ENCODE measurements at places on chromosomes 1 and 21.

DNA sequence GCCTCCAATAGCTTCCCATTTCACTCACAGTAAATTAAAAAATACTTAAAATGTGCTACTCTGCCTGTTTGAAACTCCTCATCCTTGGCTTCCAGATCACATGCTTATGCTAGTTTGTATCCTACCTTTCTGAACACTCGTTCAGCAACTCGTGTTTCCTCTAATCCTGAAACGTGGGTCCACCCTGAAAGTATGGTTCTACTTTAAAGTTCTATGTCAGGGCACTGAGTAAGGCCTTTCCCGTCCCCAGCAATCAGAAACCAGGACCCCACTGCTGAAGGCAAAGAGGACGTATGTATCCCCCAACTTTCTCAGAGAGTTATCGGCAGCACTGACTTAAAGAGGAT is 419 bp upstream of the TSEN15 start:
- no peak for DNase-seq

DNA sequence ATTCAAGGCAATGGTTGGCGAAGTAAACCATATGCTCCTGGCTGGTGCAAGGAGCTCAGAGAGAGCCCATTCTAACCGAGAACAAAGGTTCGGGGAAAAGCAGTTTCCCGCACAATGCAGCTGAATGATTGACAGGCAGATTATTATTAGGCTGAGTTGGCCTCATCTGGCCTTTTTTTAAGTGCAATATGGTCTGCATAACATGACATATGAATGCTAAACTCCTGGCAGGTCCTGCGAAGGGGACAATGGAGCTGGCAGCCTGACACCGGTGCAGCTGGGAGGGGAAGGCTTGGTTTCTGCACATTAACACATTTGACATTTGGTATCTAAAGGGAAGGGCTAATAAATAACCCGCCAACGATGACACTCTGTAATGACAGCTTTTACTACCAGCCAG is 92.0 kb downstream of the MIS18A start:
- no peak for DNase-seq

- DNase-seq = no peak
Observed at GRCh38 chr1:172140591-172140990, 279.9 kb upstream of the C1orf105 start.

DNA sequence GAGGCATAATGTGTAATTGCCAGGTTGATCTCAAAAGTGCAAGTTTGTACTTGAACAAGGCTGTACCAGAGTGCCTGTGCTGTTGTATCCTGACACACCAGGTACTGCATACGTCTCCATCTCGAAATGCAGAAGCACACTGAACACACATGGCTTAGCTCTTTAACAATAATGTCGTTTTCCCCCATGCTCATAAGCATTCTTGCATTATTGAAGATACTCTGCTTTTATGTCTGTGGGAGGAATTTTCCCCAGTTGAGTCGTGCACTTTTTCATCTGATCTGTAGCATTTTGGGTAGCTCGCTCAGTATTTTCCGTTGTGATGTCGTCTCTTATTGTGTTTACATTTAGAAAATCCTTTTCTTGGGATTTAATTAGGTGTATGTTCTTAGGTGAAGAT is 98.7 kb downstream of the PCBP3 start:
- no peak for DNase-seq

DNA sequence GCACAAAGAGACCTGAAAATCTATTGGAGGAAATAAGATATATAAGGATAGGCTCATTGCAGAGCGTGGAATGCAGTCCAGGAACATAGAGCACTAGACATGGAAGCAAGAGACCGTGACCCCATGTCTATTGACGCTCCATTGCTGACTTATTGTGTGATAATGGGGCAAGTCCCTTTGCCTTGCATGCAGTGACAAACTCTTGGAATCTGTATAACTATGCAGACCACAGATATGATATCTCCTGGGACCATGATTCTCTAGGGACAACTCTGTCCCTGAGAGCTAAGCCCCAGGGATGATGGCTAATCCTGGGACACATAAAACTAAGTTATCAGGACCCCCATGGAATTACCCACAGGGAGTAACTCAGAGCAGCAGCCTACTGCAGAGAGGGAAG is 73.1 kb upstream of the PRDX6 start:
- DNase-seq = no peak

DNA sequence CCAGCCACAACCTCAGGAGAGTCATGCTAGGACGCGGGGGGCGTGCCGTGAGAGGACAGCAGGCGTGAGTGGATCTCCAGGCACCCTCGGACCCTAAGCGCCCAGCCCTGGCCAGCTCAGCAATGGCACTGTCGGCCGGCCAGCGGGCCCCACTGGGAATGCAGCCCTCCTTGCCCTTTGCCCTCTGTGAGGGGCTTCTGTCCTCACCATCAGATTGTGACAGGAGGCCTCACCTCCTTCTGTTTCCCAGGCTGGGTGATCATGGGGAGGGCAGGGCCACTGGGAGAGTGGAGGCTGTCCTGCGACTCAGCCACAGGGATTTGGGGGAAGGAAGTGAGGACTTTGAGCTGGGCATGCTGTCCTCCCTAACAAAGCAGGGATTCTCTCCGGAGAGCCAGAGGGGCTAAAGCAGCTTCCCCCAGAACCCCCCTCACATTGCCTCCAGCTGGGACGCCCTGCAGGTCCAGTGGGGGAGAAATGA is 6.6 kb upstream of the LRRC3 start:
- no peak for DNase-seq

- no peak for DNase-seq
Observed at GRCh38 chr1:22830757-22831340, 120.2 kb downstream of the EPHB2 start.

DNA sequence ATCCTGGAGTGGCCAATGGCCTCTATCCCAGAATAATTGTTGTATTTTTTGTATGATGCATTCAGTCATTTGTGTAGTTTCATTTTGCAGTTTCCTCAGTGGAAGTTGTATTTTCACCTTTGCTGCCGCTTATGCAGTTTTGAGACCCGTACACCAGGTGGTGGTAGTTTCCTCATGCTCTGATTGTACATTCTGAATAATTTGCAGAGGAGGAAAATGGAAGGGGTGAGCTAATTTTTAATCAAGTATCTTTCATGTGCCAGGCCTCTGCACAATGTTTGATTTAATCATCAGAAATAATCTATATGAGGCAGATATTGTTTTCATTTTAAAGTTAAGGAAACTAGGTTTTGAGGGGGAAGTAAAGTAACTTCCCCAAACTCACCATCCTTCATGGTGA is 29.5 kb downstream of the HLX start:
- DNase-seq = no peak

DNA sequence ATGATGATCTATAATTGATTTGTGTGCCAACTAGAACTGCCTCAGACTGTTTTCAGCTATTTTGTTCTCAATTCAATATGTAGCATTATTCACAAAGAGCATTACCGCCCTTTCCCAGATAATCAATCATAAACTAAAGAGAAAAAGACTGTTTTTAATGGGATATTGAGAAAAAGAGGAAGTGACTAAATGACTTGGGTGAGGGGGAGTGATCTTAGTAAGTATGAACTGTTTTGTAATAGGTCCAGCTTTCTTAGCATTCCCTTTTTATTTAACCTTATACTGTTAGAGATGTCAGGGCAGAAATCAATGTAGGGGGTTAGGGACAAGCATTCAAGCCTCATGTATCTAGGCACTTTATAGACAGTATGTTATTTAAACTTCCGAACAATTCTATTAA is 157.8 kb upstream of the DPYD start:
- DNase-seq = no peak

DNA sequence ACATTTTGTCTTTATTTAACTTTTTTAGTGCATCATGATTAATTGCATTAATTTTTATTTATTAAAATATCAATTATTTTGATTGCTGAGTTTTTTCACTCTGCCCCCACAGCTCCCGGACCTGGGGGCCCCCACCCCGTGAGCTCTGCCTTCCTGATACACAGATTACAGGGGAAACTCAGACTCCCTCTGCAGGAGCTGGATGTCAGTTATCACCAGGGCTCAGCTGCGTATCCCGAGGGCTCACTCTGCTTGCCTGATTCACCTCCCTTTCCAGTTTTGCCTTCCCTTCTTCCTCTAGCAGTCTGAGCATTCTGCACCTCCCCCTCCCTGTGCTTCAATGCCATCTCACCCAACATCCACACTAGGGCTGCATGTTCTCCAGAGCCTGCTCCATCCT is 98.2 kb downstream of the ATP1A1 start:
- no peak for DNase-seq

DNA sequence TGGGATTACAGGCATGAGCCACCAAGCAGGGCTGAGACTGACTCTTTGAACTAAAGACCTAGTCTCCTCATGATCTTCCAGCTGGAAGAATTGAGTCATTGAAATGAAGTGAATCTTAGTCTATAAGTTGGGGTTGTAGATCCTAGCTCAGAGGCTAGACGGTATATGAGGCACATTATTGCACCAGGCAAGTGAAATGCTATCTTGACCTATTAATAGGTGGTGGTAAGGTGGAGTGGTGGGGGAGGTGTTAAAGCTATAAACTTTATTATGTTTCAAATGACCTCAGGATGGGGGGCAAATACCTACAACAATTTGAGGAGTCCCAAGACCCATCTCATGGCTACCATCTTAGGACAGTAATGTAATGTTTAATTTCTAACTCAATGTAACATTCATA is 36.8 kb upstream of the SLC16A1 start:
- DNase-seq = no peak

DNA sequence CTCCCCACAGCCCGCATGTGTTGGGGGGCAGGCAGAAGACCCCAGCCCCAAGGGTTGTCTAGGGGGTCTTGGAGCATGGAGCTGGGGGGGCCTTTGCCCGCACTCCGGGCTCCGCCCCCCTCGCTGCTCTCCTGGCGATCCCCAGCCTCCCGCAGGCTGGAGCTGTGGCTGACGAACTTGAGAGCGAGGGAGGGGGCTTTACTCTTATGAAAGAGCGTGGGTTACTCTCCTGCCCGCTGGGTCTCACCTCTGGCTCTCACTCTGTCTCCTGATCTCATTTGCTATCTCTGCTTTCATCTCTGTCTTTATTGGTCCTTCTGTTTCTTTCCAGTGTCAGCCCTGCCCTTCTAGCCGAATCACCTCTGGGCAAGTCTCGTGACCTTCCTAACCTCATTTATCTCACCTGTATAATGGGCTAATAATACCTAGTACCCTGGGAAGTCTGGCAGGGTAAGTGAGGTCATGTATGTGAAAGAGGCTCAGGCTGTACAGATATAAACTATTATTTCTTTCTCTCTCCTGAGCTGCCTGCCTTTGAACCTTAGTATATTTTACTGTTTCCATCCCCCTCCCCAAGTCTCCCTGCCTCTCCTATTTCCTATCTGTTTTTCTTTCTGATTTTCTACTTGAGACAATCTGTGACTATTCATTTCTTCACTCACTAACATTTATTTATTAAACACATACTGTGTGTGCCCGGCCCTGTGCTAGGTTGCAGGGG is 731 bp downstream of the EFNA4 start:
- DNase-seq = no peak

DNA sequence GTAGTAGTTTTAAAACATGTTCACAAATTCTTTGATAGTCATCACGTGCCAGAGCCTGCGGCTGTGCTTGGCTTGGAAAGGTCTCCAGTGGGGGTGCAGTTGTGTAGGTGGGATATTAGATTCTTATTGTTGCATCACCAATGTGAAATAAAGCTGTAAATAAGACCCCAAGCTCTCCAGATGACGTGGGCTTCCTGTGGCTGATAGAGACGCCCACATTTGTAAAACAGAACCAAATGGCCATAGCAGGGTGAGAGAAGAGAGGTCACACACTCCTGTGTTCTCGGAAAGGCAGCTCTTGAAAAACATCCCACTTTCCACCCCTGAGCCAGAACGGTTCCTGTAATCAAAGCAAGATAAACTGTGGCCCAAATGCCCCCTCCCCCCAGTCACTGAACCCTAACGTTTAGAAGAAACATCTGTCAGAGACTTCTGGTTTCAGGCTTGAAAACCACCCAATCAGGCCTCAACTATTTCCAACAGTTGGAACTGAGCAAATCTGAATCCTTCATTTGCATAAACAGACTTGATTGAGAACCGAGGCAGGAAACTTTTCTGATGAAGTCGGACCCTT is 6.6 kb upstream of the NTPCR start:
- DNase-seq = no peak

DNA sequence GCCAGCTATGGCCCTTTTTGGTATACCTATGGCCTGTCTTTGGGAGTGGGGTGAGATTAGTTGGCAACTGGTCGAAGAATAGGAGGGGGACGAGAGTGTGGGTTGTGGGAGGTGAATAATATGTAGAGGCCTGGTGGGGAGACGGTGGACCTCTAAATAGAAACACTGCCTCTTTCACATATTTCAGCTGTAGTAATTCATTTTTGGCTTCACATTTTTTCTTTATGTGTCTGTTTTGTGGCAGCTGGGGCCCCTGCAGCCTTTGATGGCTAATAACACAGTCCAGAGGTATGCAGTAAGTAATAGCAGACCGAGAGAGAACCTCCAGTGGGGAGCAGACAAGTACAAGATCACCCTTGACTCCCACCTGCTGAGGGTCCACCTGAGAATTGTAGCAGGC is 75.9 kb downstream of the HLX start:
- no peak for DNase-seq

DNA sequence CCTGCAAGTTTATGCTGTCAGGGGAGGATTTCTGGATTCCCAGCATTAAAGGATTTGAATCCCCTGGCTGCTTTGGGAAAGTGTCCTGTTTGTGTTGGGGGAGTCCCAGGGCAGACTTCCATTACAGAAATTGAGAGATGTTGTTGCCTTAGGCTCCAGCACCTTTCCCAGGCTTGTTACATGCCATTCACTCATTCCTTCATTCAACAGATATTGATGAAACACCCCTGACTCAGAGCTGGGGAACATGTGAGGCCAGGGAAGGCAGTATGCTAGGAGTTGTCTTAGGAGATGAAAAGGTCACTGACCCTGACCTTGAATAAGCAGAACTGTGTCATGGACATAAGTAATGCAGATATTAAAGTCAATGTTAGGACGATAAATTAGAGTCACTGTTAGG is 161.7 kb downstream of the NTMT2 start:
- DNase-seq = no peak

- DNase-seq = no peak
Observed at GRCh38 chr1:212212906-212213305, 72.3 kb upstream of the PPP2R5A start.

GRCh38 chr21:24840287-24840686 is 767.0 kb downstream of the MRPL39 start:
- no peak for DNase-seq

- no peak for DNase-seq
Observed at GRCh38 chr1:12326986-12327385, 97.2 kb downstream of the VPS13D start.

DNA sequence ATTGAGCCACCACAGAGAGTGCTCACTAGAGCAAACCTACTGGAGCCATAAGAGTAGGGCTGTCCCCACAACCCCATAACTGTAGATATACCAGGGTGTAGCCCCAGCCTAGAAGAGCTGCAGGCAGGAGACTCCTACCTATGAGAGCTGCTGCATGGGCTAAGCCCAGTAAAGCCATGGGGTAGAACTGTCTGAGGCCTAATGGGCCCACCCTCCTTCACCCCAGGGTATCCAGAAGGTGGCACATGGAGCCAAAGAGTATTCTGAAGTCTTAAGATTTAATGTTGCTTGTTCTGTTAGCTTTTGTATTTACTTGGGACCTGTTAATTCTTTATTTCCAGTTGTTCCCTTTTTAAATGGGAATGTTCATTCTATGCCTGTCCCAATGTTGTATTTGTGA is 1193.7 kb upstream of the ADGRL2 start:
- no peak for DNase-seq
